ENCODE measurements at places on chromosomes 3 and 15. TPM values are rescaled to one million over a fixed set of nuclear protein-coding genes. Genes with fewer than 3 reads are reported as not detected.

Gene ABHD14A
- 19.1 TPM for total RNA-seq

Gene BNC1
- total RNA-seq: 0.18 TPM

Gene ERICH6
- 0.27 TPM for total RNA-seq

Gene PRSS50
- 0.45 TPM for total RNA-seq

Gene AADACL2
- total RNA-seq: not detected

Gene C15orf62
- total RNA-seq: 0.27 TPM

Gene GOLGA8T
- total RNA-seq: 0.64 TPM

Gene MYL3
- 1.3 TPM for total RNA-seq

Gene SLC27A2
- 6.4 TPM for total RNA-seq

Gene GOLGA8N
- total RNA-seq: 8.9 TPM

Gene FOXL2
- total RNA-seq: 0.45 TPM

Gene ACVR2B
- 47.0 TPM for total RNA-seq

Gene ALS2CL
- total RNA-seq: 3.2 TPM

Gene ASB14
- total RNA-seq: 0.27 TPM

Measured in cerebellum (tissue), 4 donors.